D341Med (cell line): ENCODE measurements at places on chromosomes 11 and 22.

DNA sequence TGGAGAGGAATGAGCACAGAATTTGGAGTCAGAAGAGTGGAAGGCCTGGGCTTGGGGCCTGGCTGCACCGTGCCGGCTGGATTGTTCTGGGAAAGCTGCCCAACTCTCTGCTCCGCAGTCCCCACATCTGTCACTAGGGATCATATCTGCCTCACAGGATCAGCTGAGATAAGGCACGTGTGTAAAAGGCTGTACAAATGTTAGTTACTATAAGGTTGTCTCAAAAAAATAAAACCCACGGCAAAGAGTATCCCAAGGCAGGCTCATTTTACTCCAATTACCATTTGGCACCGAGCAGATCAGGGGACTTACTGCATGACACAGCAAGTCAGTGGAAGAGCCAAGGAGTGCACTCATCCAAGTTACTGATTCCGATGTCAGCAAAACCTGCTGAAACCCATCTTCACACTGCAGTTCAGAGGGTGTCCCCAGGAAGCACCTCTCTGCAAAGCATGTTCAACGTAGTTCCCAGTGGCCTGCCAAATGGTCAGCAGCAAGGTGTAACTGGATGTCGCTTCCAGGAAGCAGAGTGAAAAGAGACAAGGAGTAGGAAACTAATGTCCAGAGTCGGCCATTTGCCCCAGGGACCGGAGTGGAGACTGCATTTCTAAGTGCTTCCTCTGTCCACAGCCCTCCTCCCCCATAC, 18.1 kb upstream of the MRTFA start:
- peak; percentile 85 for DNase-seq

DNA sequence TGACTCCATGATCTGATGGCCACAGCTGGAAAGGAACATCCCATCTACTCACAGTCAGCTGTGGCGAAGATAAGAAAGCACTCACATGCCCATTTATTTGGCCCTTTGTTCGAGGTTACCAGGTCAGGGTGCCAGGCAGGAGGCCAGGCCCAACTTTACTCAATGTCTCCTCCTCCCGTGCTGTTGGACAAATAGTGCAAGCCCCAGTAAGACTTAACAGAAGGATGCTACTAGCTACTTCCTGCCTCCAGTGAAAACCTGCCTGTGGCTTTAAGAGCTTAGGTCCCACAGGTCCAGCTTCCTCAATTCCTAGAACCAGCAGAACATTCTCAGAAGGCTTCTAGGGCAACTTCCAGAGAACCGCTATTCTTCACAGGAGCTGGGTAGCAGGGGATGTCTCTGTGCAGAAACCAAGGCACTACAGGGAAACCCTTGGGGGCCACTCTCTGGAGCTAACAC, 12.9 kb upstream of the CRY2 start:
- DNase-seq: no peak

- no peak for DNase-seq
These were observed 4.5 kb downstream of the IRF7 start for GRCh38 chr11:611001-611996.

DNA sequence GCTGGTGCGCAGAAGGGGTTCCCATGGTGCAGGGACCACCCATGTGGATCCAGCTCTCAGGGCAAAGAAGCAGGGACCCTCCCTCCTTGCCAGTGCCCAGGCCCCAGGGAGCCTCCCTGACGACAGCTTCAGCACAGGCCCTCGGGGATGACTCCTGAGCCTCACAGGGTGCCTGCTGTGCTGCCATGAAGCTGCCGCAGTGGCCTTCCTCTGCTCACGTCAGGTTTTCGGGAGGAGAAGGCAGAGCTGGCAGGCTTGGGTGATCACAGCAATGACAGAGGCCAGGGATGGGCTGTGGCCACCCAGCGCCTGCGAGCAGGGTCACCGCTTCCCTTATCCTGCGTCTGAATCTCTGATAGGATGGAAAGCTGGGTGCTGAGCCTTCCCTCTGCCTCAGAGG, 276.2 kb downstream of the BRD1 start:
- no peak for DNase-seq

GRCh38 chr11:78438298-78438975, 20.8 kb upstream of the GAB2 start:
- no peak for DNase-seq

DNA sequence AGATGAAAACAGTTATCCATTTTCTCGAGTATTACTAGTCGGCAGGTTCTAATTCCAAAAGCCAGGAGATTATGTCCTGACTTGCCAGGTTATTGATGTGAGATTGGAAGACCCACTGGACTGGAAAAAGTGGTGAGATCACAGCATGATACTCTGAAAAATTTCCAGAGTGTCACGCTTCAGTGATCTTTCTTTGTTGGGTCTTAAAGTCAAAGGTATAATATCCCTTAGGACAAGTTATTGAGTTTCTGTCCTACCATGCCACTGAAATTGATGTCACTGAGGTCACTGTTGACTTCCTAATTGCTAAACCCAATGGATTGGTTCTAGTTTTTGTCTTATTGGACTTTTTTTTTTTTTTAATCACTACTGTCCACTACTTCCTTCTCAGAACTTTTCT, 104.5 kb upstream of the GRAMD1B start:
- DNase-seq: no peak

- no peak for DNase-seq
These were observed 30.2 kb upstream of the B3GNT6 start for GRCh38 chr11:77003963-77004362.

GRCh38 chr11:22340701-22341587, 2.8 kb downstream of the SLC17A6 start:
- DNase-seq: peak; percentile 16

GRCh38 chr11:59556115-59556916, 45.0 kb downstream of the OR4D9 start:
- DNase-seq: peak; percentile 43

GRCh38 chr11:16863389-16863788, 124.9 kb downstream of the C11orf58 start:
- no peak for DNase-seq

- DNase-seq: no peak
These were observed 5.3 kb downstream of the TYR start for GRCh38 chr11:89182773-89183518.

DNA sequence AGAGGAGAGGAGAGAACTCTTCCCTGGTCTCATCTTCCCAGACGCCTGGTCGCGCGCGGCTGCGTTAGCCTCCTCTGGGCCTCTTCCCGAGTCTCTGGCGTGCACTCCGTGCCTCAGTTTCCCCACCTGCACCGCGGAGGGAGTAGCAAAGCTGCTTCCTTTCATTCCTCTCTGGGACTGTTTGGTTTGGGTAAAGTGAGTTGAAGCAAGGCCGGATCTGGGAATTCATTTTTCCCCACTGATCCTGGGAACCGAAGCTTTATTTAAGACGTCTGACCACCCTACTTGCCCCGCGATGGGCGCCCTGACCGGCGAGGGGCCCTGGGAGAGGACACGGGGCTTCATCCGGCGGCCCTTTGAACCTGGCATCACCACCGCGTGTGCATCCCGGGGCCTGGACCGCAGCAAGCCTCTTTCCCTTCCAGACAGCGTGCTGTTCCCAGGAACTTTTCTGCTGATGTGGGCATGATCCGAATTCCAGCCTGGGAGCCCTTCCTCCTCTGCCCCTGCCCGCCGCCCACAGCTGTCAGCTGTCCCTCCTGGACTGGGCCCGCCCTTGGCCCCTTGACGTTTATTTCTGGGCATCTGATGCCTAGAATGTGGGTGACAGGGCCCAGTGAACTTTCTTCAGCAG, 758 bp downstream of the LDLRAD3 start:
- peak; percentile 51 for DNase-seq
